ENCODE measurements at places on chromosomes 1 and 21.

GRCh38 chr1:115140442-115141144 lies 51.3 kb upstream of the TSPAN2 start:
- DNase-seq: no peak

DNA sequence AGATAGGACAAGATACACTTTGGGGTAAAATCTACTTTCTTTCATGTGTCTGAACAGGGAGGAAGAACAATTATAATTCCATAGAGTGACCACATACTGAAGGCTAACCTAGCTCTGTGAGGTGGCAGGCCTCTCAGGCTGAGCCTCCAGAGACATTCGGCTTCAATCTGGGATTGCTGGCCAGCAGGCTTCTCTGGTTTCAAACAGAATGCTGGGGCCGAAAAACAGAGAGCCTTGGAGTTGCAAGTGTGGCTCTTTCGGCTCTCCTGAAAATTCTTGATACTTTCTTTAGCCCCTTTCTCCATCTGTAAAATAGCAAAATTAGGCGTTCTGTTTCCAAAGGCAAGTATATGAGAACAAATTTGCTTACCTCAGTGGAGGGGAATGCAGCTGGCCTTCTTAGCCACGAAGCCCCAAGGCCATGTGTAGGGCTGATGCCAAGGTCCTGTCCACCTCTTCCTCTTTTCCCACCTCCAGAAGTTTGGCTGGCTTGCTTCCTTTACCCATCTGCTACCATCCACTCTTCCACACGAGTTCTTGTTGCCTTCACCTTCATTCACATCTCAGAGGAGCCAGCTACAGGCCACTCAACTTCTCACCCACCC lies 30.0 kb upstream of the UBE2U start:
- no peak for DNase-seq

GRCh38 chr1:224671076-224671475 lies 55.0 kb downstream of the CNIH3 start:
- no peak for DNase-seq

DNA sequence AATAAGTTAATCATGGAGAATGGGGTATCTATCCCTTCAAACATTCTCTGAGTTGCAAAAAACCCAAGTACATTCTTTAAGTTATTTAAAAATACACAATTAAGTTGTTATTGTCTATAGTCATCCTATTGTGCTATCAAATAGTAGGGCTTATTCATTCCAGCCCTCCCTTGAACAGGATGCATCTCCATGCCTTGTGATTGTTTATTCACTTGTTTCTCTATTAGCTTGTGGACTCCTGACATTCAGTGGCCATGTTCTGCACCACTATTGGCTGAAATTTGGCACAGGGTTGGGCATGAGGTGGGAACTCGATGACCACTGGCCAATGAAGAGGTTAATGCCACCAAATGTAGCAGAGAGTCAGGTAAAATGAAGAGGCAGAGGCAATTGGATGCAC lies 272.8 kb downstream of the TNR start:
- DNase-seq: no peak

DNA sequence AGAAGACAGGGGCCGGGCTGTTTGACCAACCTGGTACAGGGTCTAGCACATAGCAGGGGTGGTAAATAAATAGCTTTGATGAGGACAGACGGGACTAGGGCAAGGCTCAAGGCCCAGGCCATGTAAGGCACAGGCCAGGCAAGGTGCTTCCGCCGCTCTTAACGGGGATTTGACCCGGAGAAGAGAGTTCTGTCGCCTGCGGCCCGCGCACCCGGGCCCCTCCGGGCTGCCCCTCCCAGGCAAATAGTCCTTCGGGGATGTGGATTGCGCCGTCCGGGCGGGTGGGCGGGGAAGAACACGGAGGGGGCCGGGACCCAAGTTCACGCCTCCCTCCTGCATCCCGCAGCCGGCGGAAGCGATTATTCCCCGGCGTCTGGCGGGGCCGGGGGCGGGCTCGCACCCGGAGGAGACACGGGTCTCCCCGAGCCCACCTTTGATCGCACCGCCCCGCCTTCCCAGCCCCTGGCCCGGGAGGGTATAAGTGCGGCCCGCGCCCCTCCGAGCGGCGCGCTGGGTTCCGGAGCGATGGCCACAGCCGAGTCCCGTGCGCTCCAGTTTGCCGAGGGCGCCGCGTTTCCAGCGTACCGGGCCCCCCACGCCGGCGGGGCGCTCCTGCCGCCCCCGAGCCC lies at the start of gene MIXL1:
MIXL1 (plus strand) TSS at position 508 of the 629 bp plus-strand sequence; CDS start at position 526, 18 bp downstream.
- DNase-seq: no peak

- DNase-seq: no peak
These were observed 195.0 kb upstream of the RGS18 start for GRCh38 chr1:191963286-191963685.

DNA sequence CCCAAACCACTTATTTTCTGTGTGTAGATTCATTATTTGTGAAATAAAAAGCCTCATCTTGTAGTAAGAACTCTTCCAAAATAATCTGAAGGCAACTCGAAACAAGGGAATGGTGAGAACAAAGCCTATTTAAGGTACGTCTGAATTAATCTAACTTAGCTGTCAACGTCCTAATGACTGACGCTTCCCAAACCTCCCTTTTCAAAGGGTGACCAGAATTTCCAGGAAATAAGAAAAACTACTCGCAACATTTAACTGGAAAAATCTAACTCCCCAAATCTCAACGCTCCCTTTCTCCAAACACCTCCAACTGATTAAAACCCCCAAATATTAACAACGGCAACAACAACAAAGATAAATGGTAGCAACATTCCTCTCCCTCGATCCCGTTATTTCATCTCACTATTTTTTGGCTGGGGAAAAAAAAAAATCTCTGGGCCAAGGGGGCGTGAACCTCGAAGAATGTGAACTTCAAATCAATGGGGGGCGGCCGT lies 693 bp downstream of the SRSF10 start:
- no peak for DNase-seq

DNA sequence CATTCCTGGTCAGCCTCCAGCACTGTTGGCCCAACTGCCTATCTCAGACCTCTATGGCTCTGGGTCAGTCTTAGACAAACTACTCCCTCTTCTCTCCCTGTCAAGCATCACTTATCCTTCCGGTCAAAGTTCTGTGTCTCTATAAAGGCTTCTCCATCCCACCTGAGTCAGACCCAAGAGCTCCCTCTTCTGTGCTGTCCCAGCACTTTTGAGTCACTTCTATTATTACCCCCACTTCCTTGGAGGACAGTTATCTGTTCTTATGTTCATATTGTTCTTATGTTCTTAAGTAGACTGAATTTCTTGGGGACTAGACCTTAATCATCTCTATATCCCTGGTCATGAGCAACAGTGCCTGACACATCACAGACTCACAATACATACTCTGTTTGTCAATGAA lies 29.2 kb upstream of the IL10 start:
- DNase-seq: no peak

- no peak for DNase-seq
These were observed 37.2 kb downstream of the SLC37A1 start for GRCh38 chr21:42550817-42551216.

- DNase-seq: no peak
These were observed 40.8 kb downstream of the TCEANC2 start for GRCh38 chr1:54094001-54094729.

GRCh38 chr1:187928288-187928687 lies 1099.5 kb downstream of the PLA2G4A start:
- DNase-seq: no peak

GRCh38 chr1:23964790-23965740 lies 5.4 kb downstream of the PNRC2 start:
- no peak for DNase-seq

GRCh38 chr1:23720256-23720995 lies 22.8 kb upstream of the ELOA start:
- no peak for DNase-seq

GRCh38 chr1:17671741-17672140 lies 83.4 kb upstream of the ACTL8 start:
- no peak for DNase-seq

- DNase-seq: no peak
These were observed 10.5 kb upstream of the SLAMF1 start for GRCh38 chr1:160657250-160657781.

- no peak for DNase-seq
These were observed 32.5 kb downstream of the CELF3 start for GRCh38 chr1:151684128-151684527.

- no peak for DNase-seq
These were observed 127.7 kb upstream of the COL6A1 start for GRCh38 chr21:45853703-45854342.

DNA sequence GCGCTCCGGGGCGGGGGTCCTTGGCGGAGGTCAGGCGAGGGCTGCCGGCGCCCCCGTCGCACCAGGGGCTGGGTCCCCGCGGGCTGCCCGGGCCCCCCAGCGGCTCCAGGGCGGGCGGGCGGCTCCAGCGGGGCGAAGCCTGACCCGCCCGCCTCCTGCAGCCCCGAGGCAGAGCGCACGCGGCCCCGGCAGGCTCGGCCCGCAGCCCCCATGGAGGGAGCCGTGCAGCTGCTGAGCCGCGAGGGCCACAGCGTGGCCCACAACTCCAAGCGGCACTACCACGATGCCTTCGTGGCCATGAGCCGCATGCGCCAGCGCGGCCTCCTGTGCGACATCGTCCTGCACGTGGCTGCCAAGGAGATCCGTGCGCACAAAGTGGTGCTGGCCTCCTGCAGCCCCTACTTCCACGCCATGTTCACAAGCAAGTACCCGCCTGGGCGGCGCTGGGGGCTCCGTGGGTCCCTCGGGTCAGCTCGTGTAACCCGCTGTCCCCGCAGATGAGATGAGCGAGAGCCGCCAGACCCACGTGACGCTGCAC lies 817 bp downstream of the KLHL17 start:
- no peak for DNase-seq

- no peak for DNase-seq
These were observed 59.9 kb downstream of the SIPA1L2 start for GRCh38 chr1:232570007-232570406.

GRCh38 chr1:214019499-214019898 lies 31.7 kb downstream of the PROX1 start:
- DNase-seq: peak; percentile 61

DNA sequence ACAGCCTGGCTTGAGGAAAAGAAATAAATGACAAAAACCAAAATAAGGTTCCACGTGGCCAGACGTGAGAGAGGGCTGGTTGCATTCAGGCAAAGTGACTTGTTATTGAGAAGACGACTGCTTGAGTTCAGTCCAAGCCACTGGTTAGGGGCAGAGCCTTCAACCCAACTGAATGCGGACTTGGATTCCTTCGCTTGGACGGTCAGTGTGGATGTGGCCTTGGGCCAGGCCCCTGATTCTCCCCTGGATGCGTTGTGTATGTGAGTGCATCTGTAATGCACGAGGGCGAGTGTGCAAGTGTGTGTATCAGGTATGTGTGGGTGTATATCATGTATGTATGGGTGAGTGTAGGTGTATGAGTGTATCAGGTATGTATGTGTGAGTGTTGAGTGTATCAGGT lies 1.9 kb downstream of the PLA2G2F start:
- DNase-seq: no peak

GRCh38 chr1:171048014-171048413 lies 42.7 kb upstream of the FMO3 start:
- no peak for DNase-seq

GRCh38 chr1:178399177-178399728 lies 97.5 kb downstream of the CLEC20A start:
- DNase-seq: no peak

DNA sequence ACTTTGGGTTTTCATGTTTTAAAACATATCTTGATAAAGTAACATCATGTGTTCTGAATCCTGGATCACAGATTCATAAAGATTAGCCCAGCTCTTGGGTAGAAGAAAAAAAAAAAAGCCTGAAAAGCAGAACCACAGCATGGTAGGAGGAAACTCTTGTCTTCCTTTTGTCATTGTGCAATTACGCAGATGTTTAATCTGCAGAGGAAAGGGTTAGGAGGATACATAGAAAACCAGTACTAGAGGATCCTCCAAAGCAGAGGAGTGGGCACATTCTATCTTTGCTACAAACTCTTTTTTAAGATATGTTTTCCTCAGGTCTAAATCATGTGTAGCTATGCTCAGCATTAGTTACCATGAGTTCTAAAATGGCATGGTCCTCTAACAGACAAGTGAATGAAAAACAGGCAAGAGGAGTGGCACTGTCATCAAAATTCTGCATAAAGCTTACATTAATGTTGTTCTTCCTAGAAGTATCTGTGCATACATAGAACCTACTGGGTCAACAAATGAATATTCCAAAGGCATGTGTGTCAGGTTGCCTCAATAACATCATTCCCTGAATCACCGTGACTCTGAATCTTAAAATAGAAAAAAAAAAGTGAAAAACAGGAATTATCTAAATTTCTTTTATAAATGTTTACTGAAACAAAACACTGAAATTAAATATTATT lies 107.0 kb downstream of the NME7 start:
- DNase-seq: no peak

DNA sequence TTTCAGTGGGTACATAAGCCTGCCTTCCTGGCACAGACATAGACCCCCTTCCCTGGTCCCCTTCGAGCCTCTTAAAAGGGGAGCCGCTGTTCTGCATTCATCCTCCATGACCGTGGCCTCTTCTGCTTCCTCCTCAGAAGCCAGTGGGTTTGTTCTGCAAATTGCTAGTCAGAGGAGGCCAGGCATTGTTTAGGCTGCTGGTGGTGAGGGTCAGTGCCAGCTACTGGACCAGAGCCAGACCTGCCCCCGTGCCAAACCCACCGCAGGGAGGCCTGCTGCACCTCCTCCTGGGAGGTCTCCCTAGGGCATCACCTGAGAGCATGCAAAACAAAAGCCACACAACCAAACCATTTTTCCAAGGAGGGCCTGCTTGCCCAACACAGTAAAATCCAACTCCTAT lies 178.4 kb downstream of the MIS18A start:
- no peak for DNase-seq

- peak; percentile 63 for DNase-seq
These were observed 51.5 kb downstream of the SYT2 start for GRCh38 chr1:202658769-202659168.

DNA sequence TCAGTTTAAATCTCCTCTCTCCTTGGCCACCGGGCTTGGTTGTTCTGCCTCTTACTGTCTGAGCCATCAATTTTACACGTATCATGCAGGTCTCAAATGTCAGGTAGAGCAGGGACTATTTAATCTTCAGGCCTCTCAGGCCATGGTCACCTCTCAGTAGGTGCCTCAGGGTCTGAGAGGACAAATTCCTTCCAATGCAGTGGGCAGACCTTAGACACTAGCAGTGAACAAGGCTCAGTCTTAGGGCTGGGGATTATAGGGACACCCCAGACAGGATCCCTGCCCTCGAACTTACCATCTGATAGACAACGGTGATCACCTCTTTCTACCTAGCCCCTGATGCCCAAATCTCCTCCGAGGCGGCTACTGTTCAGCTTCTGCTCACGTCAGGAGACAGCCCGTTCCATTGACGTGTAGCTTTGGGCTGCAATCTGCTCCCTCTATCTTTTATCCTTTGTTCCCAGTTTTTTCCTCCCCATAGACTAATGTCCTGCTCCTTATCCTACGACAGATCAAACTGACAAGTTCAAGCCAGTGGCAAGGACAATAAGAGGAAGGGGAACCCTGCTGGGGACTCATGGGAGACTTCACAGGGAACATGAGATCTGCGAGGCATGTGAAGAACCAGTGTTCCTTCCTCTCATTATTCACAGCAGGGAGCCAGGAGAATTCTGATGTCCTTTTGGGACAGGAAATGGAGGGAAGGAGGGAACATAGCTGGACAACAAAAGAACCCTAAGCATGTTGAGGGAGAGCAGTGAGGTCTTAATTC lies 1.4 kb upstream of the MYOG start:
- no peak for DNase-seq

Data from NCI-H1694 treated with DMSO at 0.1 percent for 48 hours (cell line).